ENCODE measurements at places on chromosomes 3 and 15. TPM values are rescaled to one million over a fixed set of nuclear protein-coding genes. Genes with fewer than 3 reads are reported as not detected.

The TXNRD3 gene
- 6.9 TPM for total RNA-seq

The AGBL1 gene
- not detected for total RNA-seq

The SYNPR gene
- not detected for total RNA-seq

The SLC7A14 gene
- not detected for total RNA-seq

The ARID3B gene
- 2.8 TPM for total RNA-seq

The RABL3 gene
- total RNA-seq, result 23.0 TPM

The PLA2G4B gene
- total RNA-seq, result 1.6 TPM

The MOBP gene
- total RNA-seq, result 0.02 TPM

The CSTA gene
- total RNA-seq, result 0.81 TPM

The CCDC13 gene
- total RNA-seq, result 0.26 TPM

The NT5DC2 gene
- 100 TPM for total RNA-seq

The GP5 gene
- 0.01 TPM for total RNA-seq

The RARB gene
- total RNA-seq, result 6.7 TPM

The TKT gene
- 1,979 TPM for total RNA-seq

The GOLGA6L10 gene
- 0.50 TPM for total RNA-seq

The FNDC3B gene
- 28.9 TPM for total RNA-seq

The POLQ gene
- 5.8 TPM for total RNA-seq

The CCDC50 gene
- total RNA-seq, result 26.2 TPM

The IDH2 gene
- total RNA-seq, result 45.6 TPM

The BFSP2 gene
- not detected for total RNA-seq

The VILL gene
- total RNA-seq, result 0.07 TPM

The KIF15 gene
- 7.4 TPM for total RNA-seq

The FOXB1 gene
- not detected for total RNA-seq

The MAGEL2 gene
- not detected for total RNA-seq

The IL5RA gene
- total RNA-seq, result not detected

The RNF13 gene
- 61.1 TPM for total RNA-seq

The SLC25A20 gene
- 10.7 TPM for total RNA-seq

The DYNLT2B gene
- total RNA-seq, result 24.7 TPM

The FAM174B gene
- 10.0 TPM for total RNA-seq

The HGD gene
- total RNA-seq, result 22.1 TPM

The SLC12A8 gene
- 2.3 TPM for total RNA-seq

The ARHGAP31 gene
- total RNA-seq, result 0.89 TPM

The CHRM5 gene
- total RNA-seq, result 0.06 TPM

The MEIS2 gene
- total RNA-seq, result 6.7 TPM

The TCF12 gene
- total RNA-seq, result 39.2 TPM

The CCDC33 gene
- 7.5 TPM for total RNA-seq

The CLEC3B gene
- total RNA-seq, result not detected

The MYRIP gene
- total RNA-seq, result not detected

The KLHL25 gene
- 6.7 TPM for total RNA-seq

The GOLGA8T gene
- 1.6 TPM for total RNA-seq

The NAALADL2 gene
- 0.28 TPM for total RNA-seq

The PAK6 gene
- total RNA-seq, result 0.21 TPM

The PRR20G gene
- total RNA-seq, result 2.8 TPM

The CSPG5 gene
- total RNA-seq, result 0.89 TPM

The CD200 gene
- not detected for total RNA-seq

The SLC28A2 gene
- not detected for total RNA-seq

The SLC38A3 gene
- 0.15 TPM for total RNA-seq

The ROBO1 gene
- total RNA-seq, result 8.3 TPM

The SPINT1 gene
- total RNA-seq, result 0.73 TPM

The CTXN2 gene
- total RNA-seq, result not detected

The PLXNA1 gene
- 24.7 TPM for total RNA-seq

The SLC28A1 gene
- total RNA-seq, result not detected

The GABRA5 gene
- total RNA-seq, result 97.2 TPM

The SEMA3F gene
- total RNA-seq, result 20.9 TPM

Measured in A549 treated with AZD2906 at 1 μM for 4 hours (cell line).